SHP77 (cell line): ENCODE measurements at places on chromosomes 1 and 21.

DNA sequence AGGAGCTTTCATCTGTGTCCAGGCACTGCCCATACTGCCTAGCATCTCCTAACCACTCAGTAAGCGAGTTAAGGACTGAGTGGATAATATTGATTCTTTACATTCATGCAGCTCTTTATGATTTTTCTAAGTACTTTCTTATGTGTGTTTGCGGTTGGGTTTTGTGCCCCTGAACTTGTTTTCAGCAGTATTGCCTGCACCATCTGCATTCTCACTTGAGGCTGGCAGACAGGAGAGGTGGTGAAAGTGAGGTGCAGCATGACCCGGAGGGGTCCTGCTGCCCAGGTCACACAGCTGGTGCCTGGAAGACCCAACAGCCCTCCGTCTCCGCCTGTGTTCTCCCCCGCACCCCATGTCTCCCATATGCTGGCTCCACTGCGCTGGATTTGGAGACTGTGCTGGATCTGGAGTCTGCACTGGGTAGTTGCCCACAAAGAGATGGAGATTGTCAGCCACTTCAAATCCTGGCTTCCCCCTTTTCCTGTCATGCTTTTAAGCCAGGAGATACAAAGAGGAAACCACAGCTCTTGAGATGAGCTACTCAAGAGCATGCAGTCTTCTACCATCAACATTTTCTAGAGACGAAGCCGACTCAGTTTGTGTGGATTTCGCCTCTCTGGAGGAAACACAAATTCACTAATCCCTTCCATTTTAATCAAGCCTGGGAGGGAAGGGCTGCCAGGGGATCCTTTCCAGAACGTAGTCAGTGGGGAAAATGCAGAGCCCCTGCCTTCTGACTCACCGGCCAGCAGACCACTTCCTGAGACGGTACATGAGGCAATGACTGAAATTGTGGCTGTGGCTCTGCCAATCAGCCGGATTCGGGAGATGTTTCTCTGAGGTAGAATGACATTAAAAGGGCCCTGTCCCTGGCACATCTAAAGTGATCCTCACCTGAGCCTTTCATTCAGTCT, 71.7 kb upstream of the ANGPTL1 start:
- DNase-seq: no peak

DNA sequence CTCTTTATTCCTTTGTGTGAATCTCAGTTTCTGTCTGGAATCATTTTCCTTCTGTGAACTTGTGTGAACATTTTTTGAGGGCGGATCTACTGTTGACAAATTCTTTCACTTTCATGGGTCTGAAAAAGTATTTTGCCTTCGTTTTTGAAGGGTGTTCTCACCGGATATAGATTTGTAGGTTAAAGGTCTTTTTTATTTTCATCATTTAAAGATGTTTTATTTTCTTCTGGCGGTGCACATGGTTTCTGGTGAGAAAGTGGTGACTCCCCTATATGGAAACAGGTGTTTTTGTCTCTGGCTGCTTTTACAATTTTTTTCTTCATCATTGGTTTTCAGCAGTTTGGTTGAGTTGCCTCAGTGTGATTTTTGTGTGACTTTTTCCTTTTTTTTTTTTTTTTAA, 94.9 kb downstream of the DYRK1A start:
- no peak for DNase-seq

- no peak for DNase-seq
Observed at GRCh38 chr1:231611111-231611510, 15.5 kb upstream of the DISC1 start.

GRCh38 chr1:206116873-206117150, 376 bp downstream of the AVPR1B start:
- no peak for DNase-seq

DNA sequence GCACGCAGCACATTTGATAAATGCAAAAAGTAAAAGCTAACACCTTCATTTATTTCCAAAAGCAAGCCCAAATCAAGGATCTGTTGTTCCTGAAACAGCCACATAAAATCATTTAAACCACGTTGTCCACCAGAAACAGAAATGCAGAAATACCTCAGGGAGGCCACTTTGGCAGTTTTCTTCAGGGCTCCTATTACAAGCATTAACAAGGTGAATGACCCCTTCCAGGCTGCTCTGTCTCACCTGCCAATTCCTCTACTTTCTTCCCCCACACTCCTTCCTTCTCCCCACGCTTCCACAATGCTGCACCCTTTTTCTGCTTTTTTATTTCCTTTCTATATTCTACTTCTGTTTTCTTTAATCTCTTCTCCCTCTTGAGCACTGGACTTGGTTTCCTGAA, 55.0 kb upstream of the PTGFRN start:
- DNase-seq: no peak

DNA sequence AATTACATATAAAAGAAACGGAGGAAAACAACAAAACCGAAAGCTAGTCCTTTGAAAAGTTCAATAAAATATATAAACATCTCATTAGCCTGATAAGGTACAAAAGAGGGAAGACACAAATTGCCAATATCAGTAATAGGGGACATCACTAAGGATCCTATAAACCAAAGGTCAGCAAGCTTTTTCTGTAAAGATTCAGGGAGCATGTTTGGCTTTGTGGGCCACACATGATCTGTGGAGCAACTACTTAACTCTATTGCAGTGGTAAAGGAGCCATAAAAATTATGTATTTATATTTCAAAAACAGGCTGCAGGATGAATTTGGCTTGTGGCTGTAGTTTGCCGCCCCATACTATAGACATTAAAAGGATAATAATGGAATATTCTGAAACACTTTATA, 5.5 kb upstream of the NSUN4 start:
- DNase-seq: no peak

DNA sequence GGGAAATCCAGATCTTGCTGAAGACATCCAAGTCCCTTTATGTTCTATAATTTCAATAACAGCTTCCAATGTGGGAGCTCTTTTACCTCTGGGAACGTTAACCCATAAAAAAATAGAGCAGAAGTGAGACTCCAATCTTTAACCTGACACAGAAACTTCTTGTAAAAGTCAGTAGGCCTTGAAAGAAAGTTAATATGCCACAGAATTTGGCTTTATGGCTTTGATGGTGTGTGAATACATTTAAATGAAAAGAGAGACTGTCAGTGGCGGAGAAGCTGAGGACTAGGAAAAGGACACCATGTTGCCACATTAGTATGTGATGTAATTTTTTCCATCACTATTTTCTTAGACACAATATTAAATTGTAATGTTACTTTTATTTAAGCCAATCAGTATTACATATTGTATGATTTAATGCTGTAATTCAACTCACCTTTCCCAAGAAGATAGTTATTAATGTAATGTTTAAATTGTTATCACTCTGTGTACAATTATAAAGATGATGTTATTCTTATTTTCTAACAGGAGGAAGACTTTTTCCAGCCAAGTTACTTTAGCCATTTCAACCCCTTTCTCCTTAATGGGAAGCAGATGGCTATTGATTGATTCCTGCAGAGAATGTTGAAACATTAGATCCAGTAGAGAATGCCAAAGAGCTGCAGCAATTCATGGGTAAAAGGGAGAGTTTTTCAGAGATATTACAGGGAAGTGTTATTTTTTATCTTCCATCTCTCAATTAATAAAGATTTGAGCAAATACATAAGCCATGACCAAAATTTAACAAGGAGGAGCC, 17.5 kb upstream of the CLDN8 start:
- no peak for DNase-seq

DNA sequence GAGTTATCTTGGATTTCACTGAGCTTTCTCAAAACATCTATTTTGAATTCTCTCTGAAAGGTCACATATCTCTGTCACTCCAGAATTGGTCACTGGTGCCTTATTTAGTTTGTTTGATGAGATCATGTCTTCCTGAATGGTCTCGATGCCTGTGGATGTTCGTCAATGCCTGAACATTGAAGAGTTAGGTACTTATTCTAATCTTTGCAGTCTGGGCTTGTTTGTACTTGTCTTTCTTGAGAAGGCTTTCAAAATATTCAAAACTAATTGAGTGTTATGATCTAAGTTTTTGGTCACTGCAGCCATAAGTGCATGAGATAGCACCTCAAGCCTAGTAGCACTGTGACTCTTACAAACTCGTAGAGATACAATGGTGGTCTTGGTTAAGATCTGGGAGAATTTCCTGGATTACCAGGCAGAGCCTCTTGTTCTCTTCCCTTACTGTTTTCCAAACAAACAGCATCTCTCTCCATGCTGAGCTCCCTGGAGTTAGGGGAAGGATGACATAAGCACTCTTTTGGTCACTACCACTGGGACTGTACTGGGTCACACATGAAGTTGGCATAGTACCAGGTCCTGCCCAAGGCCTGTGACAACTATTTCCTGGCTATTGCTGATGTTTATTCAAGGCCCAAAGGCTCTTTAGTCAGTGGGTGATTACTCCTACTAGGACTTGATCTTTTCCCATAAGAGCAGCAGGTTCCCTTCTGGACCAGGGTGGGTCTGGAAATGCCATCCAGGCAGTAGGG, 25.6 kb downstream of the SLC22A15 start:
- no peak for DNase-seq
